IMR-90 (cell line): ENCODE measurements at places on chromosomes 5 and 9. TPM values are rescaled to one million over a fixed set of nuclear protein-coding genes. Genes with fewer than 3 reads are reported as not detected.

The CCDC192 gene
- total RNA-seq = not detected in 2 replicates

The PCDHGA10 gene
- 6.6 and 6.9 TPM in 2 replicates for total RNA-seq

DNA sequence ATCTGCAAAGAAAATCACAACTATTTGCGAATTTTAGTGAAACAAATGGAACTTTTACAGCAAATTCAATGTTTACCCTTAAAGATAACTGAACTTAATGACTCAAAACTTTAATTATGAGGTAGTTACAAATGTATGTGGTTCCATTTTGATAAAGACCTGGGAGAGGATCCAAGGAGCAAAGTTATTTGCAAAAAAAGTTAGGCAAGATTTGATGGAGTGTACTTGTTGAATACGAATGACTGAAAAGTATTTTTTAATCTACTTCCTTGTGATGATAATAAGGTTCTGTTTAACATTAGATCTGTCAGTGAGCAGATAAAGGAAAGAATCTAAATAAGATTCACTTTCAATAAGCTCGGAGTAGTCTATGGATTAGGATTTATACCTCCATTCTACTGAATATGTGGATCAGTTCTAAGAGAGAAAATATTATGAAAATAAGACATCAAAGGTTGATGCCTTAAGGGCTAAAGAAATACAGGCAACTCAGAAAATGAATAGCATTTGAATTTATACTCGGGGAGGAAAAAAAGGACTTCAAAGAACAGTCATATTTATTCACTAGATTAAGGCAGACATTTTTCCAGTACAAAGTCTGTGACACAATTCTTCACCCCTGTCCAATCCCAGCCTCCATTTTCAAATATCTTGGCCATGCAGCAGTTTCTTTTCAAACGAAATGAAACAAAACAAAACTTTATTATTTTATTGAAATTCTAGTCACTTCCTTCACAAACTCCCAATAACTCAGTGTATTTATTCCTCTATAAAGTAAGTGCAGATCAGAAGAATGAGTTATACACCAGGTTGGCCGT lies 199.8 kb downstream of the PDE4D start:
- H3K27me3 ChIP-seq = no peaks in the 10 kb centered on the region
- no peaks in the 10 kb centered on the region for H3K4me1 ChIP-seq
- DNase-seq = no peak
- H3K36me3 ChIP-seq = no peaks in the 10 kb centered on the region
- H3K27ac ChIP-seq = no peak overlapping the region

GRCh38 chr9:116506685-116507084 lies 180.4 kb upstream of the TRIM32 start:
- no peak overlapping the region for H3K4me3 ChIP-seq
- H3K4me1 ChIP-seq = no peaks in the 10 kb centered on the region
- peak; percentile 32 for DNase-seq
- H3K27ac ChIP-seq = no peak overlapping the region
- no peaks in the 10 kb centered on the region for H3K36me3 ChIP-seq
- H3K27me3 ChIP-seq = no peaks in the 10 kb centered on the region; the same call in 1 of the 2 replicates

GRCh38 chr9:2602704-2603116 lies 18.9 kb upstream of the VLDLR start:
- DNase-seq = peak; percentile 23
- H3K27me3 ChIP-seq = no peaks in the 10 kb centered on the region; the same call in 1 of the 2 replicates
- H3K4me3 ChIP-seq = no peak overlapping the region
- no peaks in the 10 kb centered on the region for H3K36me3 ChIP-seq

- no peaks in the 10 kb centered on the region for H3K27me3 ChIP-seq
- H3K27ac ChIP-seq = no peak overlapping the region
- H3K4me3 ChIP-seq = no peak overlapping the region
- no peak for DNase-seq
- no peaks in the 10 kb centered on the region for H3K4me1 ChIP-seq
- no peaks in the 10 kb centered on the region for H3K36me3 ChIP-seq
Measured at GRCh38 chr9:133437753-133438531, 15.8 kb downstream of the ADAMTS13 start.

DNA sequence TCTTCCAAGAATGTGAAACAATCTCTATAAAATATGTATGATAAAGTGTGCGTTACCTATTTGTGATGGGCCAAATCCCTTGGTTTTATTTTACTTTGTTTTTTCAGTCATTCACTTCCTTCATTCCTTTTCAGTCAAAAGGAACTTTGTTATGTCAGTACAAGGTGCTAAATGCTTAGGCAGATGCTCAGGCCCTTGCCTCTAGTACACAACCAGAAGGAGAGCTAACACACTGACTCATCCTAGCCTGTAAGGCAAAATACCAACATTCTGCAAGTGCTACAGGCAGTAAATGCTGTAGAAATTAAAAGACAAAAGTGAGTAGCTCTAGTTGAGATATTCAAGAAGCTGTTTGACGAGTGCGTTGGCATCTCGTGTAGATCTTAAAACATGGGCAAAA lies 49.4 kb downstream of the TRPM6 start:
- H3K27ac ChIP-seq = no peak overlapping the region
- H3K4me3 ChIP-seq = no peak overlapping the region
- no peak for DNase-seq
- H3K36me3 ChIP-seq = no peaks in the 10 kb centered on the region

GRCh38 chr5:31827867-31828266 lies 188.9 kb downstream of the PDZD2 start:
- H3K4me3 ChIP-seq = no peak overlapping the region
- peak; percentile 68 for DNase-seq
- H3K27me3 ChIP-seq = peaks cover 25% of the 10 kb centered on the region
- H3K36me3 ChIP-seq = no peaks in the 10 kb centered on the region
- H3K27ac ChIP-seq = no peak overlapping the region
- H3K4me1 ChIP-seq = no peaks in the 10 kb centered on the region

GRCh38 chr5:60710362-60710761 lies 10.4 kb upstream of the DEPDC1B start:
- H3K4me1 ChIP-seq = no peaks in the 10 kb centered on the region
- no peak for DNase-seq
- H3K27me3 ChIP-seq = peaks cover 4% of the 10 kb centered on the region
- H3K4me3 ChIP-seq = no peak overlapping the region

DNA sequence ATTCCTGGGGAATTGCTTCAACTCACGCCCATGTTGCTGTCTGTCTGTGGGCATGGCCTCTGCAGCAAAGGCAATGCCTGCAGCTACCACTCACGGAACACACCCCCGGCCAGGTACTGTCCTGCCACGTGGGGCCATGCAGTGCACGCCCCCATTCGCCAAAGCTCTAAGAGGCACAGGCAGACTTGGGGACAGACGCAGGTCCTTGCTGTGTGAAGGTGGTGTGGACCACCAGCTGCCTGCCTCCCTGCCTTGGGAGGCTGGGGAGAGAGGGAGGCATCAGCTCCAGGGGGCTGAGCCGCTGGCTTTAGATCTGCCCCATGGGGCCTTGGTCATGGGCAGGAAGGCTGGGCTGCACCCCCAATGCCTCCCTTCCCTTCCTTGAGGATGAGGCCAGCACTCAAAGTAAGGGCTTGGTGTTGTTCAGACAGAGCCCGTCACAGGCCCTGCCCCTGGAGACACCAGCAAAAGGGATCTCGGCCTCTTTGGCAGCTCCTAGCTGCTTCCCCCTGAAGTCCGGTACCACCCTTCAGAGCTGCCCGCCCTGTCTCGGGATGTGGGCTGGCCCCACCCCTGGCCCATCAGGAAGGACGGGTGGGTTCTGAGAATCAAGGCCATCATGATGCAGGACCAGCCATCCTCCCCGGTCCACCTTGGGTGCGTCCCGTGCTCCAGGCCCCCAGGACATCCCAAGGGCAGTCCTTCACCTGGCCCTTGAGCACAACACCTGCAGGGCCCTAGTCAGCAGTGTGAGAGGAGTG lies 2.3 kb downstream of the GRIN1 start:
- DNase-seq = no peak
- H3K36me3 ChIP-seq = no peaks in the 10 kb centered on the region
- peaks cover 63% of the 10 kb centered on the region for H3K27me3 ChIP-seq
- H3K4me3 ChIP-seq = no peak overlapping the region
- no peaks in the 10 kb centered on the region; the same call in 1 of the 2 replicates for H3K4me1 ChIP-seq

GRCh38 chr5:65034813-65035209 lies 266.1 kb downstream of the CWC27 start:
- H3K4me3 ChIP-seq = no peak overlapping the region
- no peaks in the 10 kb centered on the region for H3K27me3 ChIP-seq
- peaks cover 8% of the 10 kb centered on the region for H3K4me1 ChIP-seq
- DNase-seq = no peak
- H3K27ac ChIP-seq = peak overlapping the region; percentile 96

- no peaks in the 10 kb centered on the region; the same call in 1 of the 2 replicates for H3K27me3 ChIP-seq
- peak; percentile 97 for DNase-seq
- H3K36me3 ChIP-seq = no peaks in the 10 kb centered on the region
- H3K27ac ChIP-seq = peak overlapping the region; percentile 80; the same call in 1 of the 2 replicates
- H3K4me1 ChIP-seq = peaks cover 12% of the 10 kb centered on the region
Measured at GRCh38 chr5:38607396-38607795, 51.0 kb upstream of the LIFR start.
